Hepatic stellate cell (primary cell): ENCODE measurements at places on chromosomes 2 and 18.

GRCh38 chr2:25330273-25330672, 11.5 kb downstream of the DNMT3A start:
- DNase-seq: no peak

- DNase-seq: no peak
These were observed 92.4 kb downstream of the COX7A2L start for GRCh38 chr2:42268528-42269151.

- DNase-seq: no peak
These were observed 25.5 kb downstream of the LNPK start for GRCh38 chr2:175976391-175977157.

- DNase-seq: no peak
These were observed 7.7 kb downstream of the CCL20 start for GRCh38 chr2:227821043-227821942.

GRCh38 chr18:21342372-21342771, 100.3 kb downstream of the GREB1L start:
- DNase-seq: no peak

GRCh38 chr2:129819855-129820254, 159.6 kb upstream of the RAB6C start:
- DNase-seq: no peak

DNA sequence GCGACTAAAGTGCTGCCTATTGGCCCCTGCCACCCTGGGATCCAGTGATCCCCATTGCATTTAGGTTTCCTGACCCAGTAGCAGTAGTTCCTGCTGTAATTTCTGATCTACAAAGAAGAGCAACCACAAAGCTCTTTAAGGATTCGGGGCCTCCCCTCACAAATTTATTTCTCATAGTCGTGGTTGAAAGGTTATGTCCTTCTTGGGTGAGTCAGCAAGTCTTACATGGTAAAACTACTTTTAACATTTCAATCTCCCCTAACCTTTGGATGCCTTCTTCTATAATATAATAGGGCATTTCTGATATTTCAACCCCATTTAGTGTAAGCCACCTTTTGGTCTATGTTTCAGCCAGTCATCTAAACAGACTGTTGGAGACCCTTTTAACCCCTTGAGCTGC, 14.9 kb downstream of the PIKFYVE start:
- peak; percentile 9 for DNase-seq

DNA sequence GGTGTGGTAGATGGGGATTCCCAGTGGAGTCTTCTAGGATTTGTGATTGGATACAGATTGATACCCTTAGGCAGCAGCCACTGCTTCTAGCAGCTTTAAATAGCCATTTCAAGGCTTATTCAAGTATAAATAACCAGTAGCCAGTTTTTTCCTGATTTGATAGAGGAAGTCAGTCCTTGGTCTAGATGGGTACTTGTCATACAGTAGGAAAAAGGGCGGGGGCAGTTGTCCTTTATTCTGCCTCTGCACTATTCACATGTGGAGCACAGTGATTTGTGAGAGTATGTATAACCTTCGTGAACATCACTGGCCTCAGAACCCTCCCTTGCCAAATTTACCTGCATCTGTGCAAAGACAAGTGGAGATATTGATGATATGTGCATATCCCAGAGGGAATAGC, 6.8 kb downstream of the PPP1CB start:
- DNase-seq: no peak

DNA sequence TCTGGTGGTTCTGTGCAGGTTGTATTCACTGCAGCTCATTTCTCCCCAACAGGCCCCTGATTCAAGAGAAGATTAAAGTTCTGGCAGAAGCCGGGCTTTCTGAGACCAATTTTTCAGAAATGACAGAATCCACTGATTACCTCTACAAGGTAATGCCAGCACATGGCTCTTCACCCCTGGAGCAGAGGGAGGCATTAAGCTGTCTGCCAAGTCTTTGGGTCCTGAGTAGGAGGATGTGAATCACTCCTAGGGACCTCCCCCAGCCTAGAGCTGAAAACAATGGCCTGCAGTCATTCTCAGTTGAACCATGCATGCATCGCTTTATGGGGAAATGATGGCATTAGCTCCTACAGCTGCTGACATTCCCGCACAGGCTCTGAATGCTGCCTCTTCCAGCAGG, 20.5 kb upstream of the RPL37A start:
- DNase-seq: peak; percentile 28

DNA sequence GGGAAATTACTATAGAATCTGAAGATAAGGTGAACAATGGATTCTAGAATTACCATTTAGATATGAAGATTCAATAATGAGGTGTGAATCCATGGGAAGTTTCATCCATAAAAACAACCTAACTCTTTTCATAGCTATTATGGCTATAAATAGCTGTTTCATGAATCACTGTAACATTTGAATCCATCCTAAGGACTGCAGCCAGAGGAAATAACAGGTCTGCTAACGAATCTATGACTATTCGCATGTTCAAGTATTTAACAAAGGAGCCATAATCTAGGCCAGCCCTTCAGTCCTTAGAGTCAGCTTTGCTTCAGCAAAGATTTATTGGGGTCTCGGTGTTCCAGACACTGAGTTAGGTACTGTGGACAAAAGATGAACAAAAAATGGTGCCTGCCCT, 87.1 kb downstream of the MYOM1 start:
- no peak for DNase-seq
